ENCODE measurements at places on chromosomes 2 and 18.

GRCh38 chr2:73914667-73915066 lies 12.0 kb upstream of the DGUOK start:
- DNase-seq = no peak

GRCh38 chr2:98608962-98609604 lies 694 bp downstream of the UNC50 start:
- no peak for DNase-seq

DNA sequence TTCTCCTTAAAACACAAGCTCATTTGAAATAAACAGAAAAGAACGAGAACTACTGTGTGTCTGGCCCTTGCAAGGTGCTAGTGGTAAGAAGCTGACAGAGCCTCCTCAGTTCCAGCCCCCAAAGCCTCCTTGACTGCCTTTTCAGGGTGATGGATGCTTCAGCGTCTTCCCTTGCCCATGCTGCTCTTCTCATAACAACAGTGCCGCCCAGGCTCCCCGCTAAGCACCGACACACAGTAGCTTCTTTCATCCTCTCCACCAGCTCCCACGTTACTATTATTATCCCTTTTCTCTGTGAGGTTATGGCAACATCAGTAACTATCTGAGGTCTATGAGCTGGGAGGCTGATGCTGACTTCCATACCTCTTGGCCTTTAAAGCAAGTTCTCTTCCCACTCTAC lies 418.6 kb downstream of the TSN start:
- no peak for DNase-seq

- DNase-seq = no peak
Observed at GRCh38 chr2:73983322-73984202, 1.1 kb upstream of the TET3 start.

GRCh38 chr18:59837586-59837985 lies 62.2 kb upstream of the PMAIP1 start:
- DNase-seq = peak; percentile 62

DNA sequence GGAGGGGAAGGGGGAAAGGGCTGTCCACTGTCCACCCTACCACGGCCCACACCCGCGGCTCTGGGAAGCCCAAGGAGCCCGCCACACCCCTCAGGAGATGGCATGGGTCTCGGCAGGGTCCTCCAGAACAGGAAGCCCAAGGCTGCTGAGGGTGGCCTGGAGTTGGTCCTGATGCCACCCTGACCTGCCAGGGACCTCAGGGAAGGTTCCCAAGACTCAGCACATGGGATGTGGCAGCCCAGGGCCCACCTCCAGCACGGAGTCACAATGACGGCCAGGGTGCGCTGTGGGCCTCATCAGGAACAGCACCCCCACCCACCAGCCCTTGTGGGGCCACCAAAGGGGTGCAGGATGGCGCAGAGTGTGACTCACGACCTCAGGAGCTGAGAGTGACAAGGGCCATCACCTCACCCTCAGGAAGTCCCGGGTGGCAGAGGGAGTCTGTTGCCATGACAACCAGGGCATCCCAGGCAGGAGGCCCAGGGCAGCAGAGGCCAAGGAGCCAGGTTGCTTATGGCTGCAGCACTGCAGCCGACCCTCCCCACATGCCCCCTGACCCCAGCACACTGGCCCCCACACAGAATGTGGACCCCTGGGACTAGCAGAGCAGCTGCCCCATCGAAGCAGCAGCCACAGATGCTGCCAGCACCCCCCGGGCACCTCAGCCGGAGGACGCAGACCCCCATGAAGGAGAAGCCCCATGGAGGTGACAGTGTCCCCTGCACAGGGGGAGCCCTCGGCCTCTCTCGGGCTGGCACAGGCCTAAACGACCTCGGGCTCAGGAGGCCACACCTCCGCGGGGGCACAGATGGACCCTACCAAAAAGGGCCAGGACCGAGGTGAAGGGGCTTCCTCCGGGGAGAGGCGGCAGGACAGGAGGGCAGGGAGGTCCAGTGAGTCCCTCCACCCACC lies 34.3 kb downstream of the KIF1A start:
- no peak for DNase-seq

DNA sequence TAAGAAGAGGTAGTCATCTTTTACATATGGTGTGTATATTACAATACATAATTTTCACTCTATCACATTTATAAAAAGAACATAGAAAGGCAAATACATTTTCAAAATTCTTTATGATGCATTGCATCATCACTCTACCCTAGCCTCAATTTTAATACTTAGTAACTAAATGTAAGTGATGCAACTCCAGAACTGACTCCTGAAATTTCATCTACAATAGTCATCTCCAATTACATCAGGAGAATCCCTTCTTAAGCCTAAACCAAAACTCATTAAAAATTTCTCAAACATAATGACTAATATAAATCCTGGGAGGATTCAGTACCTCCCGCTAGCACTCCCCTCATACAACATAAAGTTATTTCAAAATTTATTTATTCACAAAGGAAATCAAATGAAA lies 15.9 kb downstream of the TMX3 start:
- no peak for DNase-seq

Data from CD8-positive, alpha-beta T cell (primary cell).